HS-27A (cell line): ENCODE measurements at places on chromosomes 16 and 17.

- no peak for DNase-seq
Observed at GRCh38 chr17:60067871-60068270, 10.8 kb downstream of the HEATR6 start.

DNA sequence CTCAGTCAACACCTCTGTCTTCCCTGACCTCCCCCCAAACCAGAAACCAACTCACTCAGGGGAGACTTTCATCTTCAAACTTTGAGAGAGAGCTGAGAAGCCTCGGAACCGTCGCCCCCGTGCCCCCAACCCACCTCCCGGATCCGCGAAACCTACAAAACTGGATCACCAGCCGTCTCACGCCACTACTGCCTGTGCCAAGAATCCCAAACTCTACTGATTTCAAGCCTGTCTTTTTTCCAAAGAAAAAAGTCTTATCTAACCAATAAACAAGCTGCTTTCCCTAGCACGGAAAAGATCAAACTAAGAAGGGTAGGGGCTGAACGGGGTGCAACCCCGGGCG lies 2.0 kb downstream of the AXIN2 start:
- no peak for DNase-seq

DNA sequence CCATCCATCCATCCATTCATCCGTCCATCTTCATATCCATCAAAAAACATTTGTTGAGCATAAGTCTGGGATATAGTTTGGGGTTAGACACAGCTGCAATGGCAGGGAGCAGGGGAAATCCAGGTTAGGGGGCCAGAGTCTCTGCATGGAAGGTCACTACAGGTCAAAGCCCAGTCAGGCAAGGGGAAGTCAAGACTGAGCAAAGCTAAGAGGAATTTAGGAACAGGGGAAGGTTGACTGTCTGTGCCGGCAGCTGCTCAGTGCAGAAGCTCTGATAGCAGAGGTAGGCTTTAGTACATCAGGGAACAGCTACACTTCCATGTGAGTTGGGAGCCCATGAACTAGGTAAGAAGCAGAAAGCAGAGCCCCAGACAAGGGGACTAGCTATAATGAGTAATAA lies 68.1 kb downstream of the IRF8 start:
- DNase-seq, result no peak

DNA sequence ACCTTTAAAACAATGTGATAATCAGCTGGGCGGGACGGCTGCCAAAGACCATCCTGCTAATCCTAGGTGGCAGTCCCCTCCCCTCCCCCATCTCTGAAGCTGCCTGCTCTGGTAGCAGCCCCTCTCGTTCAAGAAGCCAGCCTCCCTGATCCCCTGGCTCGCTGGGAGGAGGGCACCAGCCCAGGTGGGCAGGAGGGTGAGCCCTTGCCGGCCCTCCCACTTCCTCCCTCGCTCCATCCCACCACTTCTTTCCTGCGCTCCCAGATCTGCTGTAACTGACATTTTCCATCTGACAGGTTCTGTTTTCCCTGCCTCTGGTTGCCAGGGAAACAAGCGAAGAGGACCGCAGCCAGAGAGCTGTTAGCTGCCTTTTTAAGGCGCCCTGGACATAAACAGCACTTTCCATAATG lies 155.7 kb upstream of the TNRC6C start:
- DNase-seq, result no peak

GRCh38 chr17:27519550-27519949 lies 63.3 kb downstream of the KSR1 start:
- no peak for DNase-seq
